ENCODE measurements at places on chromosomes 1 and 21.

GRCh38 chr1:239233626-239234025 lies 152.7 kb upstream of the CHRM3 start:
- no peak for DNase-seq
- no peak overlapping the region for H3K27ac ChIP-seq
- H3K4me3 ChIP-seq = no peak overlapping the region
- H3K36me3 ChIP-seq = no peaks in the 10 kb centered on the region
- no peaks in the 10 kb centered on the region for H3K4me1 ChIP-seq

DNA sequence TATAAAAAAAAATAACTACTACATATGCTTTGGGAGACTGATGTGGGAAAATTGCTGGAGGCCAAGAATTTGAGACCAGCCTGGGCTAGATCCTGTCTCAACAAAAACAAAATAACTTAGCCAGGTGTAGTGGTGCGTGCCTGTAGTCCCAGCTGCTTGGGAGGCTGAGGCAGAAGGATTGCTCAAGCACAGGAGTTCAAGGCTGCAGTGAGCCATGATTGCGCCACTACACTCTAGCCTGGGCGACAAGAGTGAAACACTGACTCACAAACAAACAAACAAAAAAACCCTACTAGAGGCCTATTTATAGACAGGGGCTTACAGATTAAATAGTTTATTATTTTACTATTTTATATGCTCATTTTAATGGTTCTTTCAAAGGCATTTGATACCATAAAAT lies 80.0 kb downstream of the LHX4 start:
- H3K4me3 ChIP-seq = no peak overlapping the region
- peaks cover 6% of the 10 kb centered on the region for H3K36me3 ChIP-seq
- DNase-seq = peak; percentile 52
- H3K27me3 ChIP-seq = no peaks in the 10 kb centered on the region

DNA sequence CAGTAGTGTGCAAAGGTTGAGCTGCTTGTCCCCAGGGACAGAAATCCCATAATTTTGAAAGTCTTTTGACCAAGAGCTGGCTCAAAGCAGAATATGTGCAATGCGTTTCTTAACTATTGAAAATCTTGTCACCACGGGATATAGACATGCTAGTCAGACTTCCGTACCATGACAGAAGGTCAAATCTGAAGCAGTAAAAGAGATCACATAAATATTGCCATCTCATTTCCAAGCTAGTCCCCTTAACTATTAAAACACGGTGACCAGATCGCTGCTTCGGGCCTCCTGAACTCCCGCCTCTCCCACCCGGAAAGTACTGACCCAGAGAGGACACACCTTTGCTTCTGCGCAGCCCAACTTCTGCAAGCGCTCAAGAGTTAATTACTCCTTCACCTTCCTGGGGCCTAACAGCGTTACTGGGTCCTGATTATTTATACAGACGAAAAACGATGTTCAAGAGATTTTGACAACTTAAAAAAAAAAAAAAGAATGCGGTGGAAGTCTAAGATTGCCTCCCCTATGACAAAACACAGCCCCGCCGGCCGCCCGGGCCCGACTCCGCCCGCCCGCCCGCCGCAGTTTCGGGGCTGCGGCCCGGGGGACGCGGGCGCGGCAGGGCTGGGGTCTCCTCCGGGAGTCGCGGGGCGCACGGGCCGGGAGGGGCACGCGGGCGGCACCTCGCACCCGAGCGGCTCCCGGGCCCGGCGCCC lies 692 bp downstream of the SORT1 start:
- no peak for DNase-seq
- H3K27ac ChIP-seq = peak overlapping the region; percentile 32
- H3K27me3 ChIP-seq = no peaks in the 10 kb centered on the region

DNA sequence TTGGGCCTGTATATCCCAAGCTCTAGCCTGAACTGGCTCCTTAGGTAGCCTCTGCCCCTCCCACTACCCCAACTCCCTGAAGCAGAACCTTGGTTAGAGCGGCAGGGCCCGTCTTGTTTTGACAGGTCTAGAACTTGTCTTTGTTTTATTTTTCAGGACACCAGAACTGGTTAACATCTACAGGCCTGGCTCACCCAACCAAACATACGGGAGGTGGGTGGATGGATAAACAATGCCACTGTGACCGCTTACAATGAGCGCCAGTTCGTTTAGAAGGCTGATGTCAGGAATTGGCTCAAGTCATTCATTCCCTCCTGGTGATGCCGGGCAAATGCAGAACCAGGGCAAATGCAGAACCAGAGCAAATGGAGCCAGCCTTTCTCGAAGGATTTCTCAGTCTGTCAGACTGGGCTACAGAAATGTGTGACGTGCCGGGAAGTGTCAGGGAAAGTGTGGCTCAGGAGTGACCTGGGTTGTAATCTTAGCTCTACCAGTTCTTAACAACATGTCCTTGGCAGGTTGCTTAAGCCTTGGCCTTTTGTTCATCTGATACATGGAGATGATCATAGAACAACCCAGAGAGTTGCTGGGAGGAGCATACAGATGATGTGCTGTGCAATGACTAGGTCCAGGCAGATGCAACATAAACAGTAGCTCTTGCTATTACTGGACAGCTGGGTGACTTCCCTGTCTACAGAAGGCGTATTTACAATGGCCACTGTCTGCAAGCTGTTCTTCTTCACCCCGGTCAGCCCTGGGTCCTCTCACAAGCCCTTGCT lies 30.5 kb upstream of the BTG2 start:
- no peak for DNase-seq
- H3K4me1 ChIP-seq = peaks cover 17% of the 10 kb centered on the region
- no peak overlapping the region for H3K4me3 ChIP-seq
- peaks cover 1% of the 10 kb centered on the region for H3K27me3 ChIP-seq
- H3K27ac ChIP-seq = no peak overlapping the region
